Mesenchymal stem cell (in vitro differentiated cells and primary cell): ENCODE measurements at places on chromosomes 6 and 20.

DNA sequence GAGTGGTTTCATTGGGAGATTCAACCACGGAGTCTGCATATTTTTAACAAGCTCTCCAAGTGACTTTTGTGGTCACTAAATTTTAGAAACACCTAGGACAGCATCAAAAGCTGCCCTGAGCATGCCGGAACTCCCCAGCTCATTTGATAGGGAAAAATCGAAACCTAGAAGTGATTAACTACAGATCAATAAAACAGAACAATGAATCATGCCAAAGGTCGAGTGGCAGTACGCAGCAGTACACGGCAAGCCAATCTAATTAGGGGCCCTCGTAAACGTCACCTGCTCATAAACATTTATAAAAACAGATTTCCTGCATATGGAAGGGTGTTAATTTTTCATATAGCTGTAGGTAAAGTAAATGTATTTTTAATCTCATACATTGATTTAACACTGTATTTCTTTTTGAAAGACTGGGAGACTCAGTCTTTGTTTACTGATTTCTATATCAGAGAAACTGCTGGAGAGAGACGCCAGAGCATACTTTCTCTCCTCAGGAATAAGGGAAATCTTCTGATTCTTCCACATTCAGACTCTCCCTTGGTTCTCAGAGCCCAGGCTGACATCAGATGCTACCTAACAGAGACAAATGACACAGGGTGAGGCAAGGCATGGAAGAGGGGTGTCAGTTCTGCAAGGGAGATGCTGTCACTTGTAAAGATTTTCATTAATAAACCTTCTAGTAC, 232.5 kb downstream of the PTPRT start:
- DNase-seq, result no peak
- H3K4me1 ChIP-seq, result no peaks in the 10 kb centered on the region
- no peak overlapping the region for H3K27ac ChIP-seq

- H3K4me3 ChIP-seq, result no peak overlapping the region
- no peaks in the 10 kb centered on the region for H3K27me3 ChIP-seq
- H3K27ac ChIP-seq, result no peak overlapping the region
- no peak for DNase-seq
- peaks cover 10% of the 10 kb centered on the region for H3K4me1 ChIP-seq
- H3K36me3 ChIP-seq, result no peaks in the 10 kb centered on the region
These were observed 70.2 kb downstream of the PERP start for GRCh38 chr6:138037009-138037504.

- no peak for DNase-seq
- no peak overlapping the region for H3K27ac ChIP-seq
These were observed 7.4 kb upstream of the FGD2 start for GRCh38 chr6:36997811-36998722.

DNA sequence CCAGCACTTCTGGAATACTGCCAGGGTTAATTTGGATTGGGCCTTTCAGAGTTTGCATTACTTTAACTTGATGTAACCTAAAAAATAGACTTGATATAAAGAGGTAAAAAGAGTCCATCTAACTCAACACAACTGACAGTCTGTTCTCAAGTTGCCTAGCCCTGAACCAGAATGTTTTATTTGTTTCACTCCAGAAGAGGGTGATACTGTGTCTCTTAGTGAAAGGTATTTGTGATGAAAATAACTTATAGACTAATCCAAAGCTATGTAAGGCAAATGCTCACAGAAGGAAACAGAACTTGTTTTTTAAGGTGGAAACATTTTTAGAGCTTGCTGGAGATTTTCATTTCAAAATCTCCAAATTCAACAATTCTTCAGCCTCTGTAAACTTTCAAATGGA, 469.1 kb upstream of the RUNX2 start:
- no peak overlapping the region for H3K27ac ChIP-seq
- H3K36me3 ChIP-seq, result no peaks in the 10 kb centered on the region

DNA sequence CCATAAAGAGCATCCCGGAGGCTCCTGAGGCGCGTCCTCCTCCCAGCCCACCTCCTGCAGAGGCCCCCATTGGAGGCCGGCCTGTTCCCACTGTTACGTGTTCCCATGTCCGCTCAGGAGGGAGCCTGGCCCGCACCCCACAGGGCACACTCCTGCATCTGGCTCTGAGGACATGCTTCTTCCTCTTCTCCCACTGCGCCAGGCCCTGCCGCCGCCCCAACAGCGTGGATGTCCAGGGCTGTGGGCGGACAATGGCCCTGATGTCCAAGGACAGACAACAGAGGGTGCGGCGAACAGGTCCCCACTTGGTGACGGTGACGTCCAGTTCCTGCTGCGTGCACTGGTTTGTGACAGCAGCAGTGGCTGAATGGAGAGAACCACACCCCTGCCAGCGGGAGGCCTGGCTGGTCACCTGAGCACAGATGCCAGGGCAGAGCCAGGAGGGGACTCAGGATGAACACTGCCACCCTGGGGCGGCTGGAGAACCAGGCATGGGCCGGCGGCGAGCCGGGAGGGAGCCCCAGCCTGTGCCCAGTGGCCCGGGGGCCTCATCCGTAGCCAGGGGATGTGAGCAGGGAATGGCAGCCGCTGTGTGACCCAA, 26.6 kb downstream of the FRMD1 start:
- no peak overlapping the region for H3K27ac ChIP-seq
- DNase-seq, result no peak
- H3K36me3 ChIP-seq, result no peaks in the 10 kb centered on the region
- H3K27me3 ChIP-seq, result peaks cover 4% of the 10 kb centered on the region
- H3K4me1 ChIP-seq, result peaks cover 6% of the 10 kb centered on the region

- H3K4me1 ChIP-seq, result no peaks in the 10 kb centered on the region
- no peak overlapping the region for H3K4me3 ChIP-seq
- no peaks in the 10 kb centered on the region for H3K36me3 ChIP-seq
- H3K27me3 ChIP-seq, result peaks cover 18% of the 10 kb centered on the region
- H3K27ac ChIP-seq, result no peak overlapping the region
- no peak for DNase-seq
These were observed 26.2 kb upstream of the VEGFA start for GRCh38 chr6:43743682-43744381.

GRCh38 chr6:41504466-41505121, 41.6 kb upstream of the FOXP4 start:
- peaks cover 44% of the 10 kb centered on the region for H3K27me3 ChIP-seq
- peak overlapping the region; percentile 46 for H3K27ac ChIP-seq
- peak overlapping the region; percentile 14 for H3K4me3 ChIP-seq
- DNase-seq, result no peak

GRCh38 chr6:122838060-122838780, 49.2 kb downstream of the SMPDL3A start:
- H3K4me1 ChIP-seq, result no peaks in the 10 kb centered on the region
- peak; percentile 26 for DNase-seq
- H3K4me3 ChIP-seq, result no peak overlapping the region
- H3K27me3 ChIP-seq, result no peaks in the 10 kb centered on the region
- H3K36me3 ChIP-seq, result no peaks in the 10 kb centered on the region
- no peak overlapping the region for H3K27ac ChIP-seq

DNA sequence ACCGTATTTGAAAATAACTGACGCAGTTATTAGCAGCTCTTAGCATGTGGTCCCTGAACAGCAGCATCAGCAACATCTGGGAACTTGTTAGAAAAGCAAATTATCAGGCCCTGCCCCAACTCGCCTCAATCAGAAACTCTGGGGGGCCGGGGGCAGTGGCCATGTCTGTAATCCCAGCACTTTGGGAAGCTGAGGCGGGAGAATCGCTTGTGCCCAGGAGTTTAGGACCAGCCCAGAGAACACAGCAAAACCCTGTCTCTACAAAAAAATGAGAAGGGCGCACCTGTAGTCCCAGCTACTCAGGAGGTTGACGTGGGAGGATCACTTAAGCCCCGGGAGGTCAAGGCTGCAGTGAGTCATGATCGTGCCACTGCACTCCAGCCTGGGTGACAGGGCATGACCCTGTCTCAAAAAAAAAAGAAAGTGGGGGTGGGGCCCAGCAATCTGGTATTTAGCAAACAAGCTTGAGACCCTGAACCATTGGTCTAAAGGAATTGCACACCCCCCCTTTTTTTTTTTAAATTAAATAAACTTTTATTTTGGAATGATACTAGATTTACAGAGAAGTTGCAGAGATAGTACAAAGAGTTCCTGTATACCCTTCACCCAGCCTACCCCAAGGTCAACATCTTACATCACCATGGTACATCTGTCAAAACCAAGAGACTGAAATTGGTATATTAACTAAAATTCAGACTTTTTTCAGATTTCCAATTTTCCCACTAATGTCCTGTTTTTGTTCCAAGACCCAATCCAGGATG, 6.7 kb downstream of the SRXN1 start:
- DNase-seq, result no peak
- H3K27me3 ChIP-seq, result peaks cover 9% of the 10 kb centered on the region
- no peak overlapping the region for H3K27ac ChIP-seq

GRCh38 chr20:18567739-18568091, 483 bp downstream of the SMIM26 start:
- peak overlapping the region; percentile 85 for H3K27ac ChIP-seq
- peaks cover 16% of the 10 kb centered on the region for H3K36me3 ChIP-seq
- H3K4me1 ChIP-seq, result peaks cover 4% of the 10 kb centered on the region
- peak overlapping the region; percentile 70 for H3K4me3 ChIP-seq
- DNase-seq, result no peak

DNA sequence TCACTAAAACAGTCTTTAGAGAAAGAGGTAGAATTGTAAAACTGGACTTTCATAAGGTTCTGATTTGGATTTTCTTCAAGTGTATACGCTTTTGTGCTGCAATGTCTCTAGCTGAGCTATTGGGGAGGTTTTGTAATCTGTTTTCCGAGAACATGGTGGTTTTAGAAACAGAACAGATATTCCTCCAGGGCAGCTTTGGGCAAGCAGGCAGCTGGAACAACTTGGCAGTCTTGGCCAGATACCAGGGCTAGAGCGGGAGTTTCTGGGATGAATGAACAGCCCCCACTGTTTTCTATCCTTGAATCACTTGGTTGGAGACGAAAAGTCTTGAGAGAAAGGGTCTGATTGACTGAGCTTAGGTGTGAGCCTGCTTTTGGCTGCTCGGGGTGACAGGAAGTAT, 17.1 kb upstream of the ARMC2 start:
- H3K4me1 ChIP-seq, result peaks cover 4% of the 10 kb centered on the region
- no peak overlapping the region for H3K4me3 ChIP-seq
- no peak overlapping the region for H3K27ac ChIP-seq
- DNase-seq, result no peak
- H3K36me3 ChIP-seq, result no peaks in the 10 kb centered on the region

DNA sequence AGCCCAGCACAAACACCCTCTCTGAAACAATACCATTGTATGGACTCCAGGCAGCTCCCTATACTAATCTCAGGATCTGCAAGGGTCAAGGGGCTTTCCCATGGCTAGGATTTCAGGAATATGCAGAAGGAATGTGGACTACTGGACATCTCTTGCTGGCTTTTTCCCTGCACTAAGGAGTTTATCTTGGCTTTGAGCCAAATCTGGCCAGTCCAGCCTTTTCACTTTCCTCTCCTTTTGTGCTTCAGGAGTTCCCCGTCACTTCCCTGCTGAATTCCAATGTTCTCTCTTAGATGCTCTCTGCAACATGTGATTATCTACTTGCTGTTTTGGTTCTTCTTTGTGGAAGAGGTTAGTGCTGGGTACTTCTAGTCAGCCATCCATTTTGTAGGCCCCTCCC, 568.2 kb downstream of the HDGFL1 start:
- DNase-seq, result peak; percentile 43
- H3K4me3 ChIP-seq, result no peak overlapping the region
- H3K27me3 ChIP-seq, result no peaks in the 10 kb centered on the region
- H3K4me1 ChIP-seq, result peaks cover 6% of the 10 kb centered on the region
- no peak overlapping the region for H3K27ac ChIP-seq
- no peaks in the 10 kb centered on the region for H3K36me3 ChIP-seq

GRCh38 chr6:95503568-95503967, 73.8 kb upstream of the MANEA start:
- no peaks in the 10 kb centered on the region for H3K27me3 ChIP-seq
- no peaks in the 10 kb centered on the region for H3K36me3 ChIP-seq
- H3K4me1 ChIP-seq, result no peaks in the 10 kb centered on the region
- H3K27ac ChIP-seq, result no peak overlapping the region

- DNase-seq, result peak; percentile 91
- H3K36me3 ChIP-seq, result no peaks in the 10 kb centered on the region
- peak overlapping the region; percentile 83 for H3K27ac ChIP-seq
- peak overlapping the region; percentile 89 for H3K4me3 ChIP-seq
These were observed 394 bp downstream of the AKAP12 start for GRCh38 chr6:151240036-151240685.

DNA sequence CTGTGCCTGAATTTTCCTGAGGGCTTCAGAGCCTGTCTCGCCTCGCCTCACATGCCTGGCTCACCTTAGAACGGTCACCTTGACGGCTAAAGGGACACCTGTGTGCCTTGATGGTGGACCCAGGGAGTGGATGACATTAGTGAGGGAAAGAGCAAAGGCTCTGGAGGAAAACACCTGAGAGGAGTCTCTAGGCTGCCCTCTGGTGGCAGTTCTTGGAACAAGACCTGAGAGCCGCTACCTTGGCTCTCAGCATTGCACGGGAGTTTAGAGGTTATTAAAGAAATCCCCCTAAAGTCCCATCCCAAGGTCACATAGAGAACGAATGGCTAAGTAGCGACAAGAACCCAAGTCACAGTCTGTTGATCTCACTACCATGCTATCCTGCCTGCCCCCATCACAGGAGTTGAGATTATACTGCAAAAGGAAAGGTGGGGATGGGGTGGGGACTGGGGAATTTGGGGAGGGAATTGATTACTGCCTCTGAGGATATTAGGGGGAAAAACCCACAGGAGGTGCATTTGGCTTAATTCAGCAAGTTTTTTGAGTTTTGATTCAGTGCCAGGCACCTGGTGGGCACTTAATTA, 7.9 kb upstream of the CDSN start:
- H3K27me3 ChIP-seq, result peaks cover 31% of the 10 kb centered on the region
- peak; percentile 45 for DNase-seq
- H3K36me3 ChIP-seq, result no peaks in the 10 kb centered on the region
- H3K4me3 ChIP-seq, result no peak overlapping the region
- H3K4me1 ChIP-seq, result peaks cover 27% of the 10 kb centered on the region

GRCh38 chr6:126446248-126446647, 106.3 kb downstream of the CENPW start:
- no peaks in the 10 kb centered on the region for H3K27me3 ChIP-seq
- no peak overlapping the region for H3K4me3 ChIP-seq
- H3K36me3 ChIP-seq, result no peaks in the 10 kb centered on the region
- H3K27ac ChIP-seq, result no peak overlapping the region
- no peaks in the 10 kb centered on the region for H3K4me1 ChIP-seq
- DNase-seq, result no peak

DNA sequence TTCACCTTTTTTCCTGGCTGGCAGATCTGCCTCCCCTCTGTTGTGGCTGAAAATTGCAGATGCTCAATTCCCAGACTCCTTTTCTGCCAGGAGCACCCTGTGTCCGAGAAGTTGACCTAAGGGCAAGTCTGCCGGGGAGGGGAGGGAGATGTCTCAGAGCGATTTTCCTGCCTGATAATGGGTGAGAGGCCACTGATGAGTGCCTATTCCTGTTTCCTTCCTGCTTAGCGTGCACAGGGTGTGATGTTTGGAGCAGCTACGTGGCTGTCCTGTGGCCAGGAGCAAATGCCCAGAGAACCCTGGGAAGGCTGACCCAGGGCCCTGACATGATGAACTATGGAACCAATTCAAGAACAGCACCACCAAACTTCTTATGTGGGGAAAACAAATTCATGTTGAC, 22.5 kb downstream of the SOX4 start:
- H3K4me3 ChIP-seq, result no peak overlapping the region
- peaks cover 3% of the 10 kb centered on the region for H3K4me1 ChIP-seq
- no peak for DNase-seq
